ENCODE measurements at places on chromosomes 2 and 18.

- peak; percentile 34 for DNase-seq
These were observed 3.7 kb upstream of the PCBP1 start for GRCh38 chr2:70083344-70084156.

DNA sequence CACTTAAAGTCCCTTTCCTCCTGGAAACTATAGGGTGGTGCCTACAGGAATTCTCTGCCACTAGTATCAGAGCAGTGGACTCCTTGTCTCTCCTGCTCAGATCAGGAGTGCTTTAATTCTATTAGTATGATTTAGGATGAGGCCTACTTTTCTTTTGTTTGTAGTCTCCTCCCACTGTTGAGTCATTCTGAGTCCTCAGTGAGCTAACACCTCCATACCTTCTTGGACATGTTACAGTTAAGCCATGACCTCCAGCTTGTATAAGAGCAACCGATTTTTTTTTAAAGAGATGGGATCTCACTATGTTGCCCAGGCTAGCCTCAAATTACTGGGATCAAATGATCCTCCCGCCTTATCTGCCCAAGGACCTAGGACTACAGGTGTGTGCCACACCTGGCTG, 48.7 kb upstream of the OTOF start:
- no peak for DNase-seq

DNA sequence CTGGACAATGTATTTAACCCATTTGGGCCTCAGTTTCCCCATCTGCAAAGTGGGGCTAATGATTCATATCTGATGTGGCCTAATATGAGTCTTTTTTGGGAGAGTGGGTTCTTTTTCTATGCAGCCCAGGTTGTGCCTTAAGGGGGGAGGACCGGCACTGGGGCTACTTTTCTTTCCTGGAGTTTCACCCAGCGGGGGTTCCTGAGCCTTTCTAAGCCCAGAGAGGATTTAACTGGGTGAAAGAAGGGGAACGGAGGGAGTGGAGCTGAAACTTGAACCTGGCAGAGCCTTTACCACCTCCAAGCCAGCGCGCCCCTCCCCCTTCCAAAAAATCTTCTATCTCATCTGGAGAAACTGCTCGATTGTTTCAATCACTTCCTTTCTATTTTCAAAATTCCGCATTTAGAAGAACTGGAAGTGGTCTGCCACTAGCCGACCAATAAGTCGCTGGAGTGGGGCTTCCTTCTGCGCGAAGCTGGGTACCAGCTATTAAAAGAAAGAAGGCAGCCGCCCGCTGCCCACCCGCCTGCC, 205.0 kb upstream of the SMAD2 start:
- DNase-seq = no peak

DNA sequence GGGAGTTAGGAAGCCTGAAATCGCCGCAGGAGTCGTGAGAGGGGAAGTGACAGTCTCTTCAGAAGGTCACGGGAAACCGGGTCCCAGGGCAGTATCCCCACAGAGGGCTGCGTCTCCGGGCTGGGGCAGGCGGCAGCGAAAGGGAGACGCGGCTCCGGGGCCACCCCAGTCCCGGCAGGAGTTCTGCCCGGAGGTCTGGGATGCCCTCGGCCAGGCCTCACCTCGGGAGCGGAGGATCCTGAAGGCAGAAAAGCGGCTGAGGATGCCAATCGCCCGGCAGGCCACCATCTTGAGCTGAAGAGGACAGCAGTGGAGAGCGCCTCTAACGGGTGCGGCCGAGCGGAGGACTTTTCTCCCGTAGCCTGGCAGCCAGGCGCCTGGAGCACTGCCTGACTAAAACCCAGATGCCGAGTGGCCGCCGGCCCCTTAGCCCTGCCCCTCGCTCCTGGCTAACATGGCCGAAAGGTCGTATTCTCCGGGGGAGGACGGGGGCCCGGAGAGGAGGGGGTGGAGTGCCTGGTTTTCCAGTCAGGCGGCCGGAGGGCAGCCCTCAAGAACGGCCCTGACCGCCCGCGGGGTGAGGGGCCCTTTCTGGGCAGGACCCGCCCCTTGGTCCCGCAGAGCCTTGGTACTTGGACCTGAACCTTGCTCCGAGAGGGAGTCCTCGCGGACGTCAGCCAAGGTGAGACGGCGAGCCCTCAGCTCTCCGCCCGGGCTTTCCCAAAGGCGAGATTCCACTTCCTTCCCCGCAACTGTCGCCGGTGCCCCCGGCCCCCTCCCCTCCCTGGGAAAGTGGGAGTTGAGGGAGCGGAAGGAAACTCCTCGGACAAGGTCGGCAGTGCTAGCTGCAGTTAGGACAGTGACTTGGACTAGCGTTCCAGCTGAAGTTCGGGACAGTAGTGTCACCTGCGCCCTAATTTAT, at the start of the genes HADHA and HADHB:
Gene HADHA (minus strand): TSS at position 324 of the 922 bp plus-strand sequence. CDS start 36 bp downstream, at position 288.
Gene HADHB (plus strand): TSS at position 631 of the 922 bp plus-strand sequence. CDS start 9,316 bp downstream, outside the sequence.
- peak; percentile 92 for DNase-seq

- no peak for DNase-seq
These were observed 2.1 kb downstream of the RPRM start for GRCh38 chr2:153476491-153476815.

- no peak for DNase-seq
These were observed 205.6 kb downstream of the FAM210A start for GRCh38 chr18:13520741-13521140.

DNA sequence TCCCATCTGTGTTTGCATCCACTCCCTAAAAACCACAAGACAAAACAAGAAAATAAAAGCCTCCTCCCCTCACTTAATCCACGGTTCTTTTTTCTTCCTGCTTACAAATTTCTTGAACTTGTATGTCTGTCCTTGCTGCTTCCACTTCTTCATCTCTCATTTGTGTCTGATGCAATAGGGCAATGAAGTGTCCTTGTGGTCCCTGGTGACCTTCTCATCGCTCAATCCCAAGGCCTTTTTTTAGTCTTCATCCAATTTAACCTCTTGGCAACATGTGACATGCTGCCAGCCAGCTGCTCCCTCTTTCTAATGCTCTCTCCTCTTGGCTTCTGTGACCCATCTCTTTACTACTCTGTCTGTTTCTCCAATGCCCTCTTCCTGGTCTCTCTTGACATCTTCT, 87.6 kb downstream of the SEMA4F start:
- DNase-seq = no peak

GRCh38 chr2:155169317-155169716, 470.8 kb downstream of the KCNJ3 start:
- no peak for DNase-seq

DNA sequence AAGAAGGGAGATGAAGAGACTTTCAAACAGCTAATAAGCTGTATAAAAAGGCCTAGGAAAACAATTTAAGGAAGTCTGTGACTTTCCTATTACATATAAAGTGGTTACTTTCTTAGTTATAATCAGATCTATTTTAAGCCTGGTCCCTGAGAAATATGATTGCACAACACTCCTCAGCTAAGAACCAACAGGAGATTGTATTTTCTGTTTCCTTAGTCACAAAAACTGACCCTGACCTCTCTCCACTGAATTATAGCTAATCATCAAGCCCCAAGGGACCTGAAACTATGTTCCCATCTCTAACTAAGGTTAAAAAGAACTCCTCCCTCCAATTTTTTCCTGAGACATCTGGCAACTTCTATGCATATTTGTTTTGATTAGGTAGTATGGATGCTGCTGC, 106.9 kb downstream of the ROCK1 start:
- no peak for DNase-seq

GRCh38 chr18:48854780-48855179, 96.0 kb downstream of the SMAD7 start:
- DNase-seq = no peak

DNA sequence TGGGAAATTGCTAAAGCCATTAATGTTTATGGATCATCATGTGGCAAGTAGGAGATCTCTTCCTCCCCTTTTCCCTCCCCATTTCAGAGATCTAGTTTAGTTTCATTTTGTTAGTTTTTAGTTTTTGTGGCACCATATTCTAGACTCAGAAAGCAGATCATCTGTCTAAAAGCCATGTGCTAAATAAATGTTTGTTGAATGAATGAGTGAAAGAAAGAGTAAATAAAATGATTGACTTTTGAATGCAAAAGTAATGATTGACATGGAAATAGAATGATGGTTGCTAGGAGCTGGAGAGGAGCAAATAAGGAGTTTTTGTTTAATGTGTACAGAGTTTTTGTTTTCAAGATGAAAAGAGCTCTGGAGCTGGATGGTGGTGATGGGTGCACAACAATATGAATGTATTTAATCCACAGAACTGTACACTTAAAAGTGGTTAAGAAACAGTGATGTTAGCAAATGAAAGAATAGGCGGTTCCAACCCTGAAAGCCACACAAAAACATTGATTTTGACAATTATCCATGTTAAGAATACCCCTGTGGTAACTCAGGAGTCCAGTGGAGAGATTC, 23.6 kb downstream of the TMEM178A start:
- DNase-seq = no peak
